NCI-H187 (cell line): ENCODE measurements at places on chromosomes 7 and 10.

DNA sequence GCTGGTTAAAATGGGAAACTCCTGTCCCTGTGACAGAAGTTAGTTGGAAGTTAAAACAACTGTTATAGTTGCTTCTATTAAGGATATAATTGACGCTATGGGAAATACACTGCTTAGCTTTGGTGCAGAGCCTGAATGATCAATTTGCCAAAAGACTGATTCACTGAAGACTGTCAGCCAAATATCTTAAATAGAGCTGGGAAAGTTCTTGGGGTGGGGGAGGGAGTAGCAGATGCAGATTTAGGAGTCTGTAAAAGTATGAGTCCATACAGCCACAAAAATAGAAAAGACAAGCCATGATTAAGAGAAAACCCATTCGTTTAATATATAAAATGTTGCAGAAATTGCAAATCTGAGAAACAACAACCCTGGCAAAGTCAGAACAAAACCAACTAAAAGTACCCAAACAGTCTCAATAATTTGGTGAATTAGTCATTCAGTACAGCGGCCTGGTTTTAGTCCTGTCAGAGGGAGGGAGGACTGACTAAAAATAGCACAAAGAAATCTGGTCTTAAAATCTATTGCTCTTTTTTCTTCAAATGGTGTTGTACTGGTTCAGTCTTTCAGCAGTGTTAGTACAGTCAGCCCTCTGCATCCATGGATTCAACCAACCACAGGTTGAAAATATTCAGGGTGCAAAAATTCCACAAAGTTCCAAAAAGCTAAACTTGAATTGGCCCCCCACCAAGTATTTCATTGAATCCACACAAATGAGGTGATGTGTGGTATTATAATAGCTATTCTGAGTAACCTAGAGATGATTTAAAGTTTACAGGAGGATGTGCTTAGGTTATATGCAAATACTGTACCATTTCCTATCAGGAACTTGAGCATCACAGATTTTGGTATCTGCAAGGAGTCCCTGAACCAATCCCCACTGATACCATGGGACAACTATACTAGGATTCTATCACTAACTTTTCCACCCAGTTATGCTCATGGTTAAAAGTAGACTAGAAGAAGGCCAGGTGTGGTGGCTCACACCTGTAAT, 30.0 kb downstream of the STK17A start:
- no peak for DNase-seq

DNA sequence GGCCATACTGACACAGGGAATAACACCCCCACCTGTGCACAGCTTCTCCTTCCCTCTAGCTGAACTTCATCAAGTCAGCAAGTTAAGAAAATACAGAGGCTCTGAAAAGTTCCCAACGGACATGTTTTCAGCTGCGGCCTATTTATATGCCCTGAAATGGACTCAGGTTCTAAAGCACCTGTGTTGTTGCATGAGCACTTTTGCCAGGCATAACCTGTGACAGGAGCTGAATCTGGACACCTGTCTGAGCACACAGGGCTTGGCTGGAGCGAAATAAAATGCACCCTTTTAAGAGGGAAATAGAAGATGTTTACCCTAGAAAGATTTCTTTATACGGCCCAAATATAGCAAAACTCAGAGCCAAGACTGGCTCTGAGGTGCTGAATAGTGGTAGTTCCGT, 46.7 kb downstream of the COBL start:
- no peak for DNase-seq

- DNase-seq = no peak
These were observed 8.9 kb downstream of the FBXL13 start for GRCh38 chr7:103065667-103066066.

- no peak for DNase-seq
These were observed 80.7 kb upstream of the KIAA1217 start for GRCh38 chr10:24128066-24128730.

GRCh38 chr7:36110584-36110983, 42.5 kb upstream of the EEPD1 start:
- no peak for DNase-seq

- no peak for DNase-seq
These were observed 208.7 kb upstream of the FAM3C start for GRCh38 chr7:121604627-121605316.
